Stimulated activated CD8-positive, alpha-beta memory T cell treated with anti-CD3 and anti-CD28 coated beads, Interleukin-4, amount 100 ng/mL, for 1 hour (primary cell): ENCODE measurements at places on chromosomes 16 and 17.

- no peak for DNase-seq
These were observed 10.2 kb downstream of the ATP2C2 start for GRCh38 chr16:84378567-84378966.

GRCh38 chr17:77476931-77477805 is 336.4 kb downstream of the SEC14L1 start:
- no peak for DNase-seq

- DNase-seq = no peak
These were observed 24.7 kb upstream of the TOB1 start for GRCh38 chr17:50890675-50891516.

DNA sequence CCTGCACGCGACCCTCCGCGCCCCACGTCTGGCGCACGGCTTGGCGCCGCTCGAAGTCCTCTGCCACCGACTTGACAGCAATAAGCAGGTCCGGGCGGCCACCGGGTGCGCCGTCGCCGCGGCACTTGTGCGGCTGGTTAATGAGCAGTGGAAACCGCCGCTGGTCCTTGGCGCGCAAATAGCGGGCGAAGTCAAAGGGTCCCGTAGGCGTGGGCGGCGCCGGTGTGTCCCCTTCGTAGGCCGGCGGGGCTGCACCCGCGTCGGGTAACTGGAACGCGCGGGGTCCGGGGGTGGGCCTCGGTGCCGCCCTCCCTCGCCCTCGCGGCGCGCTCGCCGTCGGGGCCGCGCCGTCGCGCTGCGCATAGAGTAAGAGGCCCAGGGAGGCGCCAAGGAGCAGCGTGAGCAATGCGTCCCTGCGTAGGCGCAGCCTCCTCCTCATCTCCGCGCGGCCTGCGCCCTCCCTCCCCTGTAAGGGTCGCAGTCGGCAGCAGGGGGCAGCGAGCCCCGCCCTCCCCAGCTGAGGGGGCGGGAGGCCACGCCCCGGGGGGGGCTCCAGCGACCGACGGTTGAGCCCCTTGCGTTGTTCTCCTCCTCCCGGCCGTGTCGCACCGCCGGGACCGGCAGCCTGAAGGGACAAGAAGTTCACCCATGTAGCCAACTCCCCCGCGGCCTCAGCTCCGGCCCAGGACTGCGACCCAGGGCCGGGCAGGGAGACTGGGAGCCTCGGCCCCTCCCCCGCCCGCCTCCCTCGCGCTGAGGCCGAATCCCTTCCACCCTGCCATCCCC is 558 bp downstream of the B3GNT9 start:
- DNase-seq = no peak

DNA sequence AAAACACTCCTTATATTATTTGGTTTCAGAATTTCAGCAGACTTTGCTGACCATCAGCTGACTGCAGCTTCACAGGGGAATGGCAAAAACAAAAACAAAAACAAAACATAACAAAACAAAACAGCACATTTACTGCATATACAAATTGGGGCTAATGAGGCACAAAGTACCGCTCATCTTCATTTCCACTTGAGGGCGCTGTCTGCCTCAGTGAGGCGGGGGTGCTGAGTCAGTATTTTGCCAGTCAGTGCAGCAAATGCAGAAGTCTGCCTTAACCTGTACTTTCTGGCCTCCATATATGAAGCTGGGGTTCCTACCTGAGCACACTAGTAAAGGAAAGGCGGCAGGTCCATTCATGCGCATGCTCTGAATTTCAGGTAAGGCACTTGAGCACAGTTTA is 13.5 kb upstream of the DYNLRB2 start:
- no peak for DNase-seq

DNA sequence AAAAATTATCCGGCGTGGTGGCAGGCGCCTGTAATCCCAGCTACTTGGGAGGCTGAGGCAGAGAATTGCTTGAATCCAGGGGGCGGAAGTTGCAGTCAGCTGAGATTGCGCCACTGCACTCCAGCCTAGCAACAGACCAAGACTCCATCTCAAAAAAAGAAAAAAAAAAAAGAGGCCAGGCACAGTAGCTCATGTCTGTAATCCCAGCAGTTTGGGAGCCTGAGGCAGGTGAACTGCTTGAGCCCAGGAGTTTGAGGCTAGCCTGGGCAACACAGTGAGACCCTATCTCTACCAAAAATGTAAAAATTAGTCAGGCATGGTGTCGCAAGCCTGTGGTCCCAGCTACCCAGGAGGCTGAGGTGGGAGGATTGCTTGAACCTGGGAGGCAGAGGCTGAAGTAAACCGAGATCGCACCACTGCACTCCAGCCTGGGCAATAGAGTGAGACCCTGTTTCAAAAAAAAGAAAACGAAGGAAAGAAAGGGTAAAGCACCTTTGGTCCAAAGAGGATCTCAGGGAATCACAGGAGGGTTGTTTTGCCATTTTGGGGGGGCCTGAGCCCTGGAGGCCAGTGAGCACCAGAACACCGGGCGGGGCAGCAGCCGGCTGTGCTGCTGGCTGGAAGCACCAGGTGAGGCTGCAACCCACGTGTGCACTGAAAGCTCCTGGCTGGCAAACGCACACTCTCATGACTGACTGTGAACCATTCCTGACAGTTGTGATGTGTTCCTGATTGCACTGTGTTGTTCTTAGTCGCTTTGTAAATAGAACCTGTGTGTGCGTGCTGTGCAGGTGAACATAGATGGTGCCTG is 18.4 kb downstream of the HS3ST6 start:
- DNase-seq = no peak

- no peak for DNase-seq
These were observed 44.0 kb downstream of the NLRP1 start for GRCh38 chr17:5540321-5540720.

DNA sequence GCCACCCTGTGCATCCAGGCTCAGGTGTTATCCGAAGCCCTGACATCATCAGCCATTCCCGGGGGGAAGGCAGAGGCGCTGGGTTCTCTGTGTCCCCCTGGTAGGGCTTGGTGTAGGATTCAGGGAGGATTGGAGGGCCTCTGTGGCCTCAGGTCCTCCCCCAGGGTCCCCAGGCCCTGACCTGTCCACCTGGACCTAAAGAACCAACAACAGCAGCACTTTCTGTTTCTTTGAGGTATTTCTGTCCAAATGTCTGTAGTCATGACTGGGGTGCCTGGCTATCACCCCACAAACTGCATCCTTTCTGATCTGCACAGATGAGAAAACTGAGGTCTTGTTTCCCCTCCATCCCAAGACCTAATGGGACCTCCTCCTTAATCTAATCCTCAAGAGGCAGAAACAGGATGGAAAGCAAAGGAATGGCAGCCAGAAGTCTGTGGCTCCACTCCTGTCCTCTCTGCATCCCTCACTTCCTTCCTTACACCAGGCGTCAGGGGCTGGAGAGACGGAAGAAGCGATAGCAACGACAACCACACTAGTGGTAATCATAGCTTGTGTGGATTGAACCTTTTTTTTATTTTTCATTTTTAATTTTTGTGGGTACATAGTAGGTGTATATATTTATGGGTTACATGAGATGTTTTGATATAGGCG is 11.8 kb downstream of the NLRC5 start:
- DNase-seq = no peak

DNA sequence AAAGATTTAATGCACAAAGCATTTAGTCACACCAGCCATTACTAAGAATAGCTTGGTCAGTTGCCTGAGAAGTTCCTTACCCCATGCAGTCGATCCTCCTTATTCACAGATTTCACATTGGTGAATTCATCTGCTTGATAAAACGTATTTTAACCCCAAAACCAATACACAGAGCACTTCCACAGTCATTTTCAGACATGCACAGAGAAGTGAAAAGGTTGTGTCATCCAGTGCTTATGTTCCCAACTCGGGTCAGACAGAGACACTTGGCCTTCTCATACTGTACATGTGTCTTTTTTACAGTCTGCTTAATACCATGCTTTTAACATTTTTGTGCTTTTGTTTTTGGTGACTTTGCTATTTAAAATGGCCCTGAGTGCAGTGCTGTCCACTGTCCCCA is 219.7 kb downstream of the SPECC1 start:
- no peak for DNase-seq

DNA sequence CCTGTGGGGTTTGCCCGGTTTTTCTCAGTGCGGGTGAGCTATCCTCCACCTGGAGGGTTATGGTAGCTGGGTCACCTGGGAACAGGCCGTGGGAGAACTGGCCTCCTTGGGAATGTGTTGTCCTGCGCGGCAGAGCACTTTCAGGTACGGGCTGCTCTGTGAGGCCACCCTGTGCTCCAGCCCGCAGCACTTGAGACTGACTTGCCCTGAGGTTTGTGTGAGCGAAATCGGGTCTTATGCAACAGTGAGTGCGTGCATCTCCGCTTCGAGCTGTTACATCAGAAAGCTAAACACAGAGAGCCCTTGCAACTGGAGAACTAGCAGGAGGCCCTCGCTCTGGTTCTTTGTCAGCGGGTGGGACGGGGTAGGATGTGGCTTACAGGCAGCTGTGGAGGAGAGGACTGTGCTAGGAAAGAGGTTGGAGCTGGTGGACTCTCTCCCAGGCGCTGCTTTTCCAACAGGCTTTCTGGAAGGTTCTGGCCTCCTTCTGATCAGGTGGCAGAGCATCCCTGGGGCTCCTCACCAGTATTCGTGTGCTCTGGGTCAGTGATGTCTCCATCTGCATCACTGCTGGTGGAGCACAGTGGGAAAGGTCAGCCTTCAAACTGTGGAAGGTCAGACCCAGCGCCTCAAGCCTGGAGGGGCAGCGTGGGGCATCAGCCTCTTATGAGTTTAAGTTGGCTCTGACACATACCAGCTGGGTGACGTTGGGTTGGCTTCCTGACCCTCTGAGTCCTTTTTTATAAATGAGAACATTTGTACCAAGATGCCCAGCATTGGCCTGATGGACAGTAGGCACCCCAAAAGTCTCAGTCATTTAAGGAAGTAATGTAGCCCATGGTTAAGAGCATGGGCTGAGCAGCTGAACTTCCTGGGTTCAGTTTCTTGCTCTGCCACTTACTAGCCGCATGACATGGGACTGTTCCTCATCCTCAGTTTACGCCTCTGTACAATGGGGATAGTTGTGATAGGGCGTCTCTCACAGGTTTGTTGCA is 76.3 kb downstream of the KSR1 start:
- no peak for DNase-seq

DNA sequence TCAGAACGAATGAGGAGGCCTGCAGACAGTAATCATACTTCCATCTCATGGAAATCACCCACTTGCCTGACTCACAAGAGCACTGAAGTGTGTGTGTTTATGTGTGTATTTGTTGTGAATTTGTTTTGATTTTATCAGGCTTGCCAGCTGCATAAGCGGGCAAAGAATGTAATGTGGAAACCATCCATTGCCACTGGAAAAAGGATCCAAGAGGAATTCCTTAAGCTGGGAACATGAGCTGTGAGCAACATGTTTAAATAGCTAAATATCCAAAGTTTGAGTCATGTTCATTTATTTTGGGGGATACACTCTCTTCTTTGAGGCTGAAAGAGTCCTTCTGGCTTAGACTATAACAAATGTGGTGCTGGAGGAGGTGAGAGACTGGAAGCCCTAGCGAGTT is 198.4 kb upstream of the TBX2 start:
- DNase-seq = no peak

DNA sequence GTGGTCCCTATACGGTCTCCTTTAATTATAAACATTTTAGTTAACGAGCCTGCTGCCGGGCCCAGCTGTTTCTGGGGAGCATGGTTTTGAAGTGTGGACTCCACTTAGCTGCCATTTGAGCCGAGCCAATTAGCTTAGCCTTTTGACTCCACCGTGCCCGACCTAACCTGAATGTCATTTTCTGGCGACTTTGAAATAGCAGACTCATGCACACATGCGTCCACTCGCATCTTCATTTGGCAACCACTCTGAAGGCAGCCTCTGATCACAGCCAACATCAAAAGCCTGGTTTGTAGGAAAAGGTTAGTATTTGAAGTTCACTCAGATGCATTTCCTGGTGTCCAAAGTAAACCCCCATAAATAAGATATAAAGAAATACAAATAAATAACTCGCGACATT is 16.8 kb downstream of the AXIN2 start:
- DNase-seq = no peak

- no peak for DNase-seq
These were observed 93.7 kb downstream of the PMP22 start for GRCh38 chr17:15171167-15172047.

GRCh38 chr16:26970292-26970691 is 96.4 kb upstream of the C16orf82 start:
- DNase-seq = no peak

DNA sequence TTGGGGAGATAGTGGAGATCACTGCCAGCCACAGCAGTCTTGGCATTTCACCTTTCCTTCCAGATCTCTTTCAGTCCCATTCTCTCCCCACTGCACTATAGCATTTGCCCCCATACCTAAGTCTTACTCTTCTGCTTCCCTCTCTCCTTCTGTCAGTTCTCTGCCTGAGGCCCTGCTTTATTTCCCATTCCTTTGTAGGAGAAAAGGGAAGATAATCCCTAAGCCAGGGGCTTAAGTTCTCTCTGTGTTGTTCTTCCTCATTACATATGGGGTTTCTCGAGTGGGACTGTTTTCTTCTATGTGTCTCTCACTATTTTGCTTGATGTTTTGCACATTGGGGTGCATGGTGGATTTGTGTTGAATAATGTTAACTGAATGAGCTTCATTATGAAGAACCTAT is 6.4 kb downstream of the KDM6B start:
- DNase-seq = no peak

DNA sequence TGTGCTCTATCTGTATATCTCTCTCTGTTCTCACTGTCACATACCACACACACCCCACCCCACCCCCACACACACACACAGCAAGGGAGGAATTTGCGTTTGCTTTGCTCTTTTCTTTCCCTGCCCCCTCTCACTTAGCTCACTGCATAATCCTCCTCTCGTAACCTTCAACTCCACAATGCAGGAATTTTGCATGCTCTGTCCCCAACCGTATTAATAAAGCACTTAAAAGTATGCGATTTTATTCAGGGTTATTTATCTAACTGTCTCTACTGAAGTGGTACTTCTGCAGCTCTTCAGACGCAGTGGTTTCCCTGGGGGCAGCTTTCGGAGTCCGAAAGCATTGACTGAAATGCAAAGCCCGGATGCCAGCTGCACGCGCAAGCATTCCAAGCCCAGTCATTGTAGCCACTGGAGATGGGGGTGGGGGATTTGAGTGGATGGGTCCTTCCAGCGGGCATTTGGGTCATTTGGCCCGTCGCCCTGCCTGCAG is 105.4 kb upstream of the RBFOX1 start:
- no peak for DNase-seq

DNA sequence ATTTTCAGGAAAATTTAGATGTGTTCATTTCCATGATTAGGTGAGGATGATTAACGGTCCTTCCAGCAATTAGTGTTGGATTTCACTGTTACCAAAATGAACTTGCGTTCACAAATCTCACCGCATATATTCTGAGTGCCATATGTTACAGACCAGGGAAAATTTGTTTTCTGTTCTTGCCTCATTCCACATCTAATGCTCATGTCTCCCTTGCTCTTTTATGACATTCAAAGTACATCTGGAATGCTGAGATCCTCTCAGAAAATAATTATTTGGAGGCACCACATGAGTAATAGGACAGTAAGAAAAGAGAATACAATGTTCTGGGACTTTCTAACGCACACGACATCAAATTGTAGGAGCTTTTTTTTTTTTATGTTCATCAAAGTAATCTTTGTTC is 406.5 kb downstream of the SHISA9 start:
- no peak for DNase-seq

- DNase-seq = no peak
These were observed 1.0 kb downstream of the NOG start for GRCh38 chr17:56594320-56595107.
